ENCODE measurements at places on chromosomes 6 and 20. TPM values are rescaled to one million over a fixed set of nuclear protein-coding genes. Genes with fewer than 3 reads are reported as not detected.
A peak's percentile ranks its signal among the peaks of the same experiment; 100 is the strongest.

GRCh38 chr6:143783077-143783476 is 60.1 kb upstream of the LTV1 start:
- H3K36me3 ChIP-seq = peaks cover 43% of the 10 kb centered on the region
- H3K4me3 ChIP-seq = no peak overlapping the region
- H3K27me3 ChIP-seq = no peaks in the 10 kb centered on the region

DNA sequence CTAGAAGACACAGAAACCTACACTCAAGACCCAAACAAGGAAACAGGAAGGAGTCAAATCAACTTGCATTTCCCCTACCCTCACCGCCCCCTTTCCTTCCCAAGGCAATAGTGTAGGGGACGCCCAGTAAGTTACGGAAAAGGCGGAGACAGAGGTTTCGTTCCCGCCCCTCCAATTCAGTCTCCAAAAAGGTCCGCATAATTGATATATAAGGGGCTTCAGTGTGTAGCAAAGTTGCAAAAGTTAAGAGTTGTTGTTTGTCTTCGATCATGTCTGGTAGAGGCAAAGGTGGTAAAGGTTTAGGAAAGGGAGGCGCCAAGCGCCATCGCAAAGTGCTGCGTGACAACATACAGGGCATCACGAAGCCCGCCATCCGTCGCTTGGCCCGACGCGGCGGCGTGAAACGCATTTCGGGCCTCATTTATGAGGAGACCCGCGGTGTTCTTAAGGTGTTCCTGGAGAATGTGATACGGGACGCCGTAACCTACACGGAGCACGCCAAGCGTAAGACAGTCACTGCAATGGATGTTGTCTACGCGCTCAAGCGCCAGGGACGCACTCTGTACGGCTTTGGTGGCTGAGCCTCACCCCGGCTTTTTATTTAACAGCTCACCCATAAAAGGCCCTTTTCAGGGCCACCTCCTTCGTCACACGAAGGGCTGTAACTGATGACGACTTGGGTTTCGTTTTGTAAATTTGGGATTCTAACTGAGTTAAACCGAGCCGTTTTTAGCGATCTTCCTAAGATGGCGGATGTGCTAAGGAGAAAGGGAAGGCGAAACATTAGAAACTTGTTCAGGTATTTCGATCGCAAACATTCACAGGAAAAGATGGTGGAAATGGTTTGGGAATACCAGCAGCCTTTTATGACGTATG is 124.6 kb upstream of the BTN3A2 start:
- H3K4me1 ChIP-seq = peaks cover 63% of the 10 kb centered on the region
- peak overlapping the region; percentile 72 for H3K4me3 ChIP-seq
- peak overlapping the region; percentile 96 for H3K27ac ChIP-seq
- peak; percentile 92 for DNase-seq
- no peaks in the 10 kb centered on the region for H3K27me3 ChIP-seq
- peaks cover 3% of the 10 kb centered on the region for H3K36me3 ChIP-seq

DNA sequence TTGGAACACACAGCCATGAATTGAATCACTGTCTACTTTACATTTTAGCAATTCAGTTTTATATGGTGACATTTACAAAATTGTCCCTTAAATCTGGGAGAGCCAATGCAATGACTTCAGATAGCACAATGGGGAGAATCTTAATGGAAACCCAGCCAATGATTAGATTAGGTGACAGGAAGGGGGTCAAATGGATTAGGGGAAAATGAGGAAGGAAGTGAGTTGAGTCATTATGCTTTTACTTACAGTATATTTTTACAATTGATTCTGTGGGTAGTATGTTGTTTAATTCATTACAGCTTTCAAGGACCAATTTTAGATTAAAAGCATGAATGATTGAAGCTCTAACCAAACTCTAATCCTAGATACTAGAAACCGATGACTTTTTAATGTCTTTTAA is 229.8 kb downstream of the SOX4 start:
- no peak for DNase-seq
- no peak overlapping the region for H3K4me3 ChIP-seq
- H3K4me1 ChIP-seq = no peaks in the 10 kb centered on the region
- no peaks in the 10 kb centered on the region for H3K27me3 ChIP-seq
- H3K36me3 ChIP-seq = no peaks in the 10 kb centered on the region

DNA sequence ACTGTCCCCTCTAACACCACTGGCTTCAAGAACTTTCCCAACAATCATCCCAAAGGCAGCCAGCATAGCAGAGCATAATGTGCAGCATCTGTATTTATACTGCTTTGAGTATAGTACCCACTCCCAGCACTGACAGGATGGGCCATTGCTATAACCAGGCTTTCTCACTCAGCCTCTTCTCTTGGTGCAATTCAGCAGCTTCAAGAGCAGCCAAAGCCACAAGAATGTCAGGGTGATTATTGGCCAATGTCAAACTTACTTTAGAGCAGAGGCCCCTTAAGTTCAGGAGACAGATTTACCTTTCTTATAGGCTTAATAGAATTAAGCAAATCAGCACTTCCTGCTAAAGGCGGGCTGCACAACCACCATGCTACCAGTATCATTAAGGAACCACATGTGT is 232.4 kb upstream of the RSPO3 start:
- no peak for DNase-seq
- no peak overlapping the region for H3K27ac ChIP-seq
- no peaks in the 10 kb centered on the region for H3K36me3 ChIP-seq

- H3K27me3 ChIP-seq = no peaks in the 10 kb centered on the region
- no peaks in the 10 kb centered on the region for H3K36me3 ChIP-seq
- no peak for DNase-seq
Observed at GRCh38 chr20:14597206-14597715, 259.8 kb upstream of the FLRT3 start.

GRCh38 chr6:166162599-166163342 is 4.9 kb downstream of the TBXT start:
- no peaks in the 10 kb centered on the region for H3K4me1 ChIP-seq
- peaks cover 45% of the 10 kb centered on the region for H3K27me3 ChIP-seq

- H3K4me3 ChIP-seq = no peak overlapping the region
- no peaks in the 10 kb centered on the region for H3K27me3 ChIP-seq
- H3K36me3 ChIP-seq = peaks cover 3% of the 10 kb centered on the region
- DNase-seq = no peak
Observed at GRCh38 chr20:5657190-5657875, 92.9 kb upstream of the SHLD1 start.

ISM1 gene
- 1.3 TPM for total RNA-seq

- DNase-seq = no peak
- no peaks in the 10 kb centered on the region for H3K4me1 ChIP-seq
- H3K27me3 ChIP-seq = no peaks in the 10 kb centered on the region
- H3K4me3 ChIP-seq = no peak overlapping the region
- no peak overlapping the region for H3K27ac ChIP-seq
Observed at GRCh38 chr6:106648651-106649308, 19.4 kb downstream of the QRSL1 start.

DNA sequence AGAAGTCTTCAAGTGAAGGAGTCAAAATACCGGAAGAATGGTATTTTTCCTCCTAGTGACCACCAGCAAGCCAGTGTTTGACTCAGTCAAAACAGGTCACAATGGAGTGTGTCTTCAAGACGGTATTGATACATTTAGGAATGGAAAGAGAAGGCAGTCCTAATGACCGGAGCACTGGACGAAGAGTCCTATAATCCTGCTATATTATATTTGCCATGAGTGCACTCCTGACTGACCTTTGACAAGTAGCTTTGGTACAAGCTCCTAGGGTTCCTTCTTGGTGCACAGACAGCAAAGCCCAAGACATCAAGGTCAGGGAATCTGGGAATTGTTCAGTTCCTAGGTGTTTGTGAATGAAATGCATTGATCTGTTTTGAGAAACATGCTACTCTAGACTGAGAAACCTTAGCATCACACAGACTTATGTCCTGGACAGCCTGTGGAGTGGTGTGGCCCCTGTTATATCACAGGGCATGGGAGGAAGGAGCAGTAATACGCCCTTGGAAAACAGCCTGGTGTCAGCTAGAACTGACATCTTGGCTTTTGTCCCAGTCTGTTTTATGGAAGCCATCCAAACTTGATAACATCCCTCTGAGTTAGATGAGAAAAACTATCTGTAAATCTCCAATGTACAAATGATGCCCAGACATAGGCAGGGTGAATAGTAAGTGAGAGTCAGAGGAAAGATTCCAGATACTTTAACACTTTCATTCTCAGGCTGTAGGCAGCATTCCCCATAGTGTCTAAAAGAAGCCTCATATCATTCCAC is 18.5 kb downstream of the NOX3 start:
- no peak for DNase-seq
- H3K36me3 ChIP-seq = no peaks in the 10 kb centered on the region
- H3K4me3 ChIP-seq = no peak overlapping the region

ANKRD66 gene
- total RNA-seq = not detected

GRCh38 chr20:1900321-1900801 is 5.2 kb downstream of the SIRPA start:
- H3K36me3 ChIP-seq = no peaks in the 10 kb centered on the region
- DNase-seq = no peak
- no peak overlapping the region for H3K27ac ChIP-seq
- H3K4me1 ChIP-seq = peaks cover 2% of the 10 kb centered on the region

GRCh38 chr6:37010402-37010892 is 5.0 kb downstream of the FGD2 start:
- H3K36me3 ChIP-seq = no peaks in the 10 kb centered on the region
- H3K4me3 ChIP-seq = no peak overlapping the region
- no peak overlapping the region for H3K27ac ChIP-seq

- H3K4me1 ChIP-seq = peaks cover 12% of the 10 kb centered on the region
- no peak overlapping the region for H3K4me3 ChIP-seq
- DNase-seq = no peak
- no peak overlapping the region for H3K27ac ChIP-seq
- peaks cover 30% of the 10 kb centered on the region for H3K27me3 ChIP-seq
- H3K36me3 ChIP-seq = no peaks in the 10 kb centered on the region
Observed at GRCh38 chr6:16212276-16212675, 26.1 kb upstream of the GMPR start.

MICB gene
- total RNA-seq = 55.7 TPM

GRCh38 chr20:6635034-6635736 is 132.3 kb upstream of the BMP2 start:
- no peak overlapping the region for H3K4me3 ChIP-seq
- DNase-seq = no peak
- H3K36me3 ChIP-seq = no peaks in the 10 kb centered on the region
- no peak overlapping the region for H3K27ac ChIP-seq
- no peaks in the 10 kb centered on the region for H3K27me3 ChIP-seq
- H3K4me1 ChIP-seq = no peaks in the 10 kb centered on the region

- H3K4me1 ChIP-seq = peaks cover 27% of the 10 kb centered on the region
- H3K27me3 ChIP-seq = no peaks in the 10 kb centered on the region
- no peak for DNase-seq
- no peak overlapping the region for H3K27ac ChIP-seq
- H3K4me3 ChIP-seq = peak overlapping the region; percentile 97
Observed at GRCh38 chr20:34675561-34675960, 1.3 kb downstream of the PIGU start.

DNA sequence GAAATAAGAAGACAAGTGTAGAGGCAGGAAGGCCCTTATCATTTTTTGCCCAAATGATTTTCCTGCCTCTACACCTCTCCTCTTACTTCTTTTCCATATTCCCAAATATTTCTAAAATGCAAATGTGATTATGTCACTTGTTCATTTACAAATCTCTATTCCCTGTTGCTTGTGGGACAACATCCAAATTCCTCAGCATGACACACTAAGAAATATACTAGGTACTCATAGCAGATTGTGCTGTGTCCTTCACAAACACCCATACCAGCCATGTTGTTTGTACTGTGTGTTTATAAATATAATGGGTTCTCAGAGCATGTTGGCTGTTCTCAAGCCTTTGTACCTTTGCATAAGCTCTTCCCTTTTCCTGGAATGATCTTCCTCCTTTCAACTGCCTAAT is 17.7 kb upstream of the FYN start:
- peaks cover 5% of the 10 kb centered on the region for H3K36me3 ChIP-seq
- peaks cover 3% of the 10 kb centered on the region for H3K27me3 ChIP-seq
- H3K4me3 ChIP-seq = no peak overlapping the region
- no peak overlapping the region for H3K27ac ChIP-seq
- DNase-seq = no peak

GRCh38 chr6:13419422-13420195 is 67.8 kb downstream of the GFOD1 start:
- H3K27ac ChIP-seq = no peak overlapping the region
- peaks cover 2% of the 10 kb centered on the region for H3K27me3 ChIP-seq
- no peaks in the 10 kb centered on the region for H3K36me3 ChIP-seq
- no peak overlapping the region for H3K4me3 ChIP-seq
- DNase-seq = no peak

GRCh38 chr20:4665591-4665990 is 56.1 kb upstream of the PRND start:
- peaks cover 54% of the 10 kb centered on the region for H3K4me1 ChIP-seq
- H3K27ac ChIP-seq = peak overlapping the region; percentile 85
- H3K36me3 ChIP-seq = peaks cover 11% of the 10 kb centered on the region
- no peak for DNase-seq

- H3K27me3 ChIP-seq = peaks cover 32% of the 10 kb centered on the region
- no peak overlapping the region for H3K27ac ChIP-seq
- DNase-seq = no peak
- H3K36me3 ChIP-seq = no peaks in the 10 kb centered on the region
Observed at GRCh38 chr6:150546457-150546856, 53.2 kb upstream of the PLEKHG1 start.

- no peaks in the 10 kb centered on the region for H3K27me3 ChIP-seq
- no peak overlapping the region for H3K4me3 ChIP-seq
- no peaks in the 10 kb centered on the region for H3K4me1 ChIP-seq
- no peak for DNase-seq
- no peak overlapping the region for H3K27ac ChIP-seq
- no peaks in the 10 kb centered on the region for H3K36me3 ChIP-seq
Observed at GRCh38 chr6:91718198-91718597, 1131.3 kb upstream of the MAP3K7 start.

- H3K36me3 ChIP-seq = no peaks in the 10 kb centered on the region
- DNase-seq = no peak
- no peak overlapping the region for H3K4me3 ChIP-seq
Observed at GRCh38 chr6:113103634-113104361, 753.3 kb upstream of the MARCKS start.

DNA sequence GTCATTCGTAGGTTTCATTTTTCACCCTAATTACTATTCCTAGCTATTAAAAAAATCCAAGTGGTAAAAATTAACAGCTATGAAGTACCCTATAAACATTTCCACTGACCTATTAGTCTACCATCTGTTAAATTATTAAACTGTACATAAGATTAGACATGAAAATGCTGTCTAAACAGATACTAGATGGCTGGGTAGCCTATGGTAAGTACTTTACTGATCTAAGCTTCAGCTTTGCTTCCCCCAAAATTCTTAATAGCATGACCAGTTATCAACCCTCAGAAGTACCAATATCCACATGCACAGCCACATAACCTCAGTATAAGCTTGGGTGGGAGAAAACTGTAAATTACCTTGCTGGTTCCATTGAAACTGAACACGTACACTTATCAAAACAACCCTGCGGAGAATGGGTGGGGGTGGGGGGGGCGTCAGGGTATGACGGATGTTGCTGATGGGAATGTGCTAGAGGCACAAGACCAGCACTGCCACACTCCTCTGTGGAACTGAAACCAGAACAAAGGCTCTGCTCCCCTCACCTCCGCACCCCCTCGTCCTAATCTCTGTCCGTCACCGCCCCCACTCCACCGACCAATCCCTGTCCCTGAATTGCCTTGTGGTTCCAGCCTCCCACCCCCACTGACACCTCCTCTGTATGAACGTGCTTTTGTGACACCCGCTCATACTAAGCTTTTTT is 45.3 kb downstream of the B4GALT5 start:
- no peaks in the 10 kb centered on the region for H3K27me3 ChIP-seq
- H3K27ac ChIP-seq = peak overlapping the region; percentile 89
- H3K4me1 ChIP-seq = peaks cover 50% of the 10 kb centered on the region
- peak overlapping the region; percentile 7 for H3K4me3 ChIP-seq
- DNase-seq = peak; percentile 34

- no peaks in the 10 kb centered on the region for H3K27me3 ChIP-seq
- H3K27ac ChIP-seq = peak overlapping the region; percentile 20
- H3K36me3 ChIP-seq = peaks cover 56% of the 10 kb centered on the region
- H3K4me3 ChIP-seq = no peak overlapping the region
Observed at GRCh38 chr6:111864138-111865048, 8.9 kb downstream of the FYN start.

Data from activated CD4-positive, alpha-beta T cell treated with anti-CD3 and anti-CD28 coated beads, Interleukin-2, amount 10 ng/mL, durations not matched to agents 7 days and 5 days (primary cell).